ENCODE measurements at places on chromosomes 2 and 18.

- no peak for DNase-seq
Measured at GRCh38 chr2:163878718-163879117, 142.9 kb upstream of the FIGN start.

- no peak for DNase-seq
Measured at GRCh38 chr2:180520206-180520605, 460.2 kb upstream of the UBE2E3 start.

- no peak for DNase-seq
Measured at GRCh38 chr2:10370390-10370789, 67.7 kb downstream of the HPCAL1 start.

DNA sequence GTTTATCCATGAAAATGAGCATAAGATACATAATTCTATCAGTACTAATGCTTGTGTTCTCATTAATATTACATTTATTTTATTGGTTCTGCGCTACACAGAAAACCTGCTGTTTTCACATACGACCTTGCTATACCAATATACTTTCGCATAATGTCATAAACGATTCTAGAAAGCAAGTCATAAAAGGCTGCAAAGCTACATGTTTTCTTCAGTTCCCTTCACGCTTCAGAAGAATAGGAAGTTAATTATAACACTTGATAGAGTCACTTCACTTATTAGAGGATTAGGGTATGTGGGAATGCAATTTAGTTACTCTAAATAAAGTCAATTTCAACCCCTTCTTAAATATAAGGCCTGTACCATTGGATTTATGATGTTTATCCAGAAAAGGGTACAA is 29.0 kb downstream of the PSME4 start:
- no peak for DNase-seq

GRCh38 chr2:100948942-100949811 is 52.9 kb upstream of the RPL31 start:
- no peak for DNase-seq

DNA sequence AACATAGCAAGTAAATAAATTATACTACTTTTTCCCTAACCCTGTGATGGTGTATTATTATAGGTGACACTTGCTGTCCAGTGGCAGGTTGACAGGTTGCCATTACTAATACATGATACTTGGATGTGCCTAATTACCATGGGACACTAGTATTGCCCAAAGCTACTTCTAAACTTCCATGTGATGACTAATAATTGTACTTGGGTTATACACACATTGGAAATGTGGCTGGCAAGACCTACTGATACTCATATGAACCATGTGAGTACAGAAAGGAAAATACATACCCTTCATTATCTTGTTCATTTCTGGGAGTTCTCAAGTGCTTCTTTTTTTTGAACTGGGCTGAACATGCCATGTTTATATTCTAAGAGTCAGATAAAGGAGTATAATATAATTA is 156.4 kb downstream of the IKZF2 start:
- no peak for DNase-seq

GRCh38 chr18:35582899-35583558 is 1.5 kb downstream of the GALNT1 start:
- DNase-seq = no peak

- no peak for DNase-seq
Measured at GRCh38 chr2:164840458-164840929, 1.1 kb downstream of the COBLL1 start.

DNA sequence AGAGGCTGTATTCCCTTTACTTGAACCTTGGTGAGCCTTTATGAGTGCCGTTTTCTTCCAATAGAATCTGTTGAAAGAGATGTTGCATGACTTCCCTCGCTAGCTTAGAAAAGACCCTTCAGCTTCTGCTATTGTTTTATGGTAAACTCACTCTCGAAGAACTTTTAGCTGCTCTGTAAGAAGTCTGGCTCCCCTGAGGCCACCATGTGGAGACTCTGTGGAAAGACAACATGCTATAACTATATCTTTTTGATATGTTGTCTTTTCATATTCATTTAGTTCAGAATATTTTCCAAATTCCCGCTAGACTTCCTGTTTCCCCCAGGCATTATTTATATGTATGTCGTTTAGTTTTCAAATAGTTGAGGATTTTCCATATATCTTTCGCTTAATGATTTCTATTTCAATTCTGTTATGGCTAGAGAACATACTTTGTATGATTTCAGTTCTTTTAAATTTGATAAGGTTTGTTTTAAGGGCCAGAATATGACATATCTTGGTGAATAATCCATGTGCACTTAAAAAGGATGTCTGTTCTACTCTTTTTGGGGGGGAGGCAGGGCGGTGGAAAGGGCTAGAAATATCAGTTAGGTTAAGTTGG is 64.1 kb downstream of the PTPN4 start:
- no peak for DNase-seq

GRCh38 chr18:74977041-74977440 is 231.9 kb downstream of the PTGR3 start:
- no peak for DNase-seq

DNA sequence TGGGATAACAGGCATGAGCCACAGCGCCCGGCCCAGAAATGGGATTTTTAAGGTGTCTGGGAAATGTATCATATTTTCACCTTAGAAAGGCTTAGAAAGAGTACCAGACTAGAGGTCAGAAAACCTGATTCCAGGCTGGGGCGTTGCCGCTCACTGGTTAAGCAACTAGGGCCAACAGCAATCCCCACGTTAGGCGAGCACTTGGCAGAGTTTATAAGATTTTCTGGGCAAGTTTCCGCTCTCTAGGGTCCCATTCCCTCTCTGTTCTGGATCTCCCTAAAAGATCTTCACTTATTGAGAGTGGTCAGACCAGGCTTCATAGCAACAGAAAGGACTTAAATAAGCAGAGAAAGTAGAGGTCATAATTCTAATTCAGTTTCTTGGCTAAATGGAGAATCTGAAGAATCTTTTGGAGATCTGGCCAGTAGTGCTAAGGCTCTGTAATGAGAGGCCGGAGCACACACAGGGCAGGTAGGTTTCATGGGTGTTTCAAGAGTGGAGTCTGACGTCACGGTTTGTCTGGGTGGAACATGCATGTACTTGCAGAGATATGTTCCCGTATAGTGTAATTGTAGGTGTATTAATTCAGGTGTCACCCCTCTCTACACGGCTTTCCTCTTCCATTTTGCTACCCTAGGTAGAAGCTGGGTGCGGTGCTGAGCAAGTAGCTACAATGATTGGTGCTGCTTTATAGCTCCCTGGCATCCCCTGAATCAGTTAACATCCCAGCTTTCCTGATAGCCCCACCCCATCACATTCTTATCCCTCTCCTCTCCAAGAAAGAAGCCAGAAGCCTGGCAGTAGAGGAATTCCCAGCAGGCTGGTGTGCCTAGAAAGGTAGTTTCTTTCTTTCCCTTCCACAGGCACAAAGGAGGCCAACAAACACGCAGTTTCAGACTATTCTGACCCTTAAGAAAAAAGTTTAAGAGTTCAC is 4.4 kb upstream of the SMAD7 start:
- DNase-seq = no peak

DNA sequence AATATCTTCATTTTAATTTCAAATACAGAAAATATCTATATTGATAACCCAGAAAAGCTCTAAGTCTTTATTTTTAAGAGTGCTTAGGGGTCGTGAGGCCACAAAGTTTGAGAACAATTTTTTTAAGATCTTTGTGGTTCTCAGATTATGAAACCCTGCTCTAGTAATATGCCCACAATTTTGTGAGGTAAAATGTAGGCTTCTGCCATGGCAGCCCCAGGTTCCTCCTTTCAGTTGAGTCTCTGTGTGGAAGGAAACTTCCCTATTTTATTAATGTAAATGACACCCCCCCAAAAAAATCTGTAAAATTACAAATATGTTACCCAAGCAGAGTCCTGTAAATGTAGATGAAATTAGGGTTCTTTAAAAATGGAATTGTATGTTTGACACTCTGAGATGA is 600.5 kb downstream of the SATB2 start:
- no peak for DNase-seq

- no peak for DNase-seq
Measured at GRCh38 chr18:64983497-64984238, 767.1 kb upstream of the CDH7 start.

DNA sequence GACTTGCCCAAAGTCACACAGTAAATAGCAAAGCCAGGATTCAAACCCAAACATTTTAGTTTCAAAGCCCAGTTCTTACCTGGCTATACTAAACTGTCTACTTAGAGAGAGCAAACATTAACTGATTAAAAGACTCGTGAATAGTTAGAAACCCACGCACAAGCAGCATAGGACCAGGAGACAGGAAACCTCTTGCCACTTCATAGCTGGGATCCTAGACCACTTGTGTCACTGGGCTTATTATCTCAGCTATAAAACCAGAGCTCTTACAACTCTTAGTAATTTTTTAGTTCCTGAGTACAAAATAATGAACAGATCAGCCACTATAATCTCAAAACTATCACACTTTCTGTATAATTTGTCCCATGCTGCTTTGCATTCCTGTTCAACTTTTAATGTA is 2.4 kb upstream of the AAK1 start:
- DNase-seq = no peak

DNA sequence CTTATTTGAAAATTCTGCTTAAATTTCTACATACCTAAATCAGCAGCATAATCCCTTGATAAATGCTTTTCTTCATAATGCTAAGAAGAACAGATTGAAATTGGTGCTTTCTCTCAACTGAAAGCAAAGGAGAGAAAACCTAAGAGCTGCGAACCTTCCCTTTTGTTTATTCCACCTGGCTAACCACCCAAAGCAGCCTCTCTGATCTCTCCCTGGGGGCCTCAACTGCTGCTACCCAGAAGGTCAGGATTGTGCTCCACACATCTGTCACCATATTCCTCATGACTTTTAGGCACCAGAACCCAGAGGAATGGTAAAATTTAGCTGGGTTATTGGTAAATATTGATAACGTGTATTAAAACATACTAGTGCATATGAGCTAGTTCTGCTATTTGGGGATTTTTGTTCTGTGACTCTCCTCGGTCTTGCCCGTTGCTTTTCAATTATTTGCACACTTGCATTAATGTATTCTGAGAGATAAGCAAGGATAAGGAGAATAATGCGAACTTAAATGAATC is 334.1 kb downstream of the RIT2 start:
- DNase-seq = no peak

DNA sequence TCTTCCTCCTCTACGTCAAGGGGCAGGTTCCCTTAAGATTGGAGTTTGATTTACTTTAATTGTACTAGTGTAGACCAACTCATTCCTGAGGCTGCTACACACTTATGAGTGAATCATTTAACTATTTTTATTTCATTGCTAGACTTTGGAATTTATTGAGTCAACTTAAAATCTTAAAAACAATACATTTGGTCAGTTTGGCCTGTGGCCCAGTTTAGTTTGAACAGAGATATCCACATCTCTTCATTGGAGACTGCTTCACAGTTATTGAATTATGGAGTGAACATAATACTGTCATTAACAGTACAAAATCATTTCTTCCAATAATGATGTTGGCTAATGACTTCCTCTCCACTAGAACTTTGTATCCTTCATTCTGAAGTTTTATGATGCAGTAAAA is 34.5 kb upstream of the STPG4 start:
- DNase-seq = no peak

DNA sequence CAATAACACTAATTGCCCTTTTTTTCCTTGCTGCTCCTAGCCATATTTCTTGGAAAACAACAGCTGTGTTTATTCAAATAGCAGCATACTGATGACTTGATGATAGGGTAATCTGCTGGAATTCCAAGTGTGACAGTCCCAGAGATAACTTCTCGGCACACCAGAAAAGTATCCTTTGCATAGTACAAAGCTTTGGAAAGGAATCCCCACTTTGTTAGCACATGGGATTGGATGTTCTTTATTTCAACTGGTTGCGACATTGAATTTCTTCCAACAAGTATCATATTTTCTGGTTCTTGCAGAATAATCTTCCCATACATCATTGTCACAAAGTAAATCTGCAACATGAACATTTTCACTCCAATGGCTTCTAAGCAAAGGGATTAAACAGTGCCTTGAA is 445.8 kb upstream of the ACVR2A start:
- no peak for DNase-seq

DNA sequence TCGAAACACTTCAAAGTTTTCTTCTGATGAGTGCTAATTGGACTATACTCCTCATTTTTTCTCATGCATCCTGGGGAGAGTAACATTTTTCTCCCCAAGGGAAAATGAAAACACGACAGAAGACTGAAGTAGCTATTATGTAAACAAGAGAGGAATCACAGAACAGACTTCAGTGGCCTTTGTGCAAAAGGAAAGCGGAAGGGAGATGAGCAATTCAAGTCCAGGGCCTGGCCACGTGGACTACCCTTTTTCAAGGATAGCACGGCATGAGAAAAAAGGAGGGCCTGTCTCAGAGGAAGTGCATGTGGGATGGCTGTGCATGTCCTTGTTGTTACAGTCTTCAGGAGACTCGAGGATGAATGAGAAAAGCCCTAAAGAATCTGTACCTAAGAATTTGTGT is 43.8 kb upstream of the KCNE4 start:
- no peak for DNase-seq

DNA sequence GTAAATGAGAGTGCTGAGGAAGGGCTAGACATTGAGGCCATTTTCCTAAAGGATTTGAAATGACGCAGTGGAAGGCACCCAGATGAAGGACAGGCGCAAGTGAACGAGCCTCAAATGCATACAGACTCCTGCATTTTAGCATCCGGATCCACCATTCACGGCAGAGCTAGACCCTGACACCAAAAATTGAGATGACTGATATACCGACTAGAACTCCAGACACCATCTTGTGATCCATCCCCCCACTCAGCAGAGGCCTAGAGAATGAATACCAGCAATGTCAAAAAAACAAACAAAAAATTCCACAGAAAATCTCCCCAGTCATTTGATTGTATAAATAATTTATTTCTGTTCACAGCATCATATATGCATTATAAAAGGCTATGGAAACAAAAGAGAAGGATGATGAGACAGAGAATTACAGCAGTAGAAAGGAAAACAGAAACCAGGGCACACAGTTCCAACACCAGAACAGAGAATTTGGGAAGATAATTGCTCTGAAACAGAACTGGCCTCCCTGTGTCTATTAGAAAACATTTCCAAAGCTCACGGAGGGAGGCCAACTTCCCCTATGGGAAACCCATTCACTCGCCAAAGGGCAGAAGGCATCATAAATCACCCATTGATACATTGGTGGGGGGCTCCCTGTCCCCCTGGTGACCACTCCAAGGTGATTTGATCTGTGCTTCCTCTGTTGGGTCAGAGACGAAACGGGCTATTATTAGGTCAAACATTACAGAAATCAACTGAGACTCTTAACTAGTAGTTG is 4.0 kb downstream of the ARL4C start:
- DNase-seq = no peak

DNA sequence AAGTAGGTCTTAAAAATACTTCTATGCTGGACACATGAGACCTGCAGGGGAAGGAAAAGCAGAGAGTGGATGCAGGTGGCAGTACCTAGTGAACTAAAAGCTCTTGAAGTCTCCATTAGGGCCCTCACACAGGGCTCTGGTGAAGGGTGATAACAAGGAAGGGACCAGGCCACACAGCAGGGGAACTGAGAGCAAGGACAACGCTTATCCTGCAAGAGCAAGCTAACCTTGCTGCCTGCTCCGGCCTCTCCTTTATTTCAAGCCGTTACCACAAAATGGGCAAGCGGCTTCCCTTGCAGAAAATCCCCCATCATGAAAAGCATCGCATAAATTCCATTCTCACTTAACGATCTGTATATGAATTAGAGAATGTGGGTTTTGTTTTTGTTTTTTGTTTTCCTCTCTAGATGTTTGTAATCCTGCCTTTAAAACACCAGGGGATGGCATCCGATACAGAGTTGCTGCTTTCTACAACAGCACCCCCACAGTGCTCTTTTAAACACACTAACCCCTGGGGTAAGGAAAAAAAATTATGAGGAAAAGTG is 64.5 kb downstream of the CACNB4 start:
- no peak for DNase-seq

Measured in stimulated activated CD8-positive, alpha-beta memory T cell treated with anti-CD3 and anti-CD28 coated beads, Interleukin-2, amount 100 ng/mL, for 1 hour (primary cell).